ENCODE measurements at places on chromosomes 5 and 9.

- no peak for DNase-seq
Observed at GRCh38 chr5:138695781-138696180, 57.4 kb upstream of the CTNNA1 start.

DNA sequence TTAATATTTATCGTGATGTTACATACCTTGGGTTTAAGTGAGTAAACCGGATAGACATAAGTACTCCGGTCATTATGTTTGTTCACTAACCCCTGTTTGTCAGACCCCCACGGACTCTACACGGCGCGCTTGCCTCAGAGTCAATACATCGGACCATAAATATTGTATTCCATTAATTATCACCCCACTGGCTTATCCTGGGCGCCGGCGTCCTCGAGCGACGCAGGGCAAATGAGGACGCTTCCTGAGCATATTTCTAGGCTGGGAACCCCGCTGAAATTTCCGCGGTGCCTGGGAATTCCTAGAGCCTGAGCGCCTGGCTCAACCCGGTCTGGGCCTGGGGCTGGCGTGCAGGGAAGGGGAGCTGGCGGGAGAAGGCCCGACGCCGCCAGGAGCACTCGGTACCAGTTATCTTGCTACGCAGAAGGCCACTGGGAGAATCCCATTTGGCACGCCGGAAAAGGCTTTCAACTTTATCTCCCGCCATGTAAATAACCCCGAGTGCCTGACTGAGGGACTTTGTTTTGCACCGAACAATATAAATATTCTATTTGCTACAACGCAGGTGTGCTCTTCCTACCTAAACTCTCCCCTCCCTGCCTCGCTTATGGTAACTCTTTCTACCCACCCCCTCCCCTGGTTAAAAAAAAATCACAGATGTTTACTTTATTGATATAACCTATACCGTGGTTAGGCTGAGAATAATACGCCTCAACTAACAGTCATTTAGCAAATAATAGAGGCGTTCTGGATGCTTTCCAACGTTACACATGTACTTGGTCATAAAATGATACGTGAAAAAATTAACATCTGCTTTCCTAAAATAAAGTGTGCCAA lies 19.4 kb downstream of the NR2F1 start:
- no peak for DNase-seq

- no peak for DNase-seq
Observed at GRCh38 chr5:132202711-132203463, 24.8 kb downstream of the P4HA2 start.

GRCh38 chr9:3263698-3264097 lies 262.1 kb downstream of the RFX3 start:
- no peak for DNase-seq

DNA sequence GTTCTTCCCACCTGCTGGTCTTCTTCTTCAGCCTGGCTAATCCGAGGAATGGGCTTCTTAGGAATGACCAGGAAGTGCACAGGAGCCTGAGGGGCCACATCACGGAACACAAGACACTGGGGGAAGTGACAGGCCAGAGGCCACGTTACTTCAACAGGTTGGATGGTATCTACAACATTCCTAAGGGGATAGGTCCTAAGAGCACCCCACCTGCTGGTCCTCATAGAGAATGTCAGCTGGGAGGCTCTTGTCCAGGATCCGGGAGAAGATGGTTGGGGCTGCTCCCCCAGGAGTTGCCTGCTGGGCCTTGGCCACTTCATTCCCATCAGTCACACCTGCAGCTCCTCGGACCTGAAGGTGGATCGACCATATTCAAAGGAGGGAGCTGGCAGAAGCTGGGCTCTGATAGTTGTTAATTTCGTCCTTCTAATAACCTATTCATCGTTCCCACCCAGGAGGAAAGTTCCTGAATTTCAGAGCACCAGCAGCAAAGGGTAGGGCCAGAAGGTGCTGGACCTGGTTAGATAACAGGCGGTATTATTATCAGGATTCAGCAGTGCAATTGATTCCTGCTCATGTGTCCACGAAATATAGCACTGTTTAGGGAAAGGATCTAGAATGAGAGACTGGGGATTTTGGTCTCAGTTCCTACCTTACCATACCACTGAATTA lies 1.3 kb downstream of the HINT2 start:
- no peak for DNase-seq

DNA sequence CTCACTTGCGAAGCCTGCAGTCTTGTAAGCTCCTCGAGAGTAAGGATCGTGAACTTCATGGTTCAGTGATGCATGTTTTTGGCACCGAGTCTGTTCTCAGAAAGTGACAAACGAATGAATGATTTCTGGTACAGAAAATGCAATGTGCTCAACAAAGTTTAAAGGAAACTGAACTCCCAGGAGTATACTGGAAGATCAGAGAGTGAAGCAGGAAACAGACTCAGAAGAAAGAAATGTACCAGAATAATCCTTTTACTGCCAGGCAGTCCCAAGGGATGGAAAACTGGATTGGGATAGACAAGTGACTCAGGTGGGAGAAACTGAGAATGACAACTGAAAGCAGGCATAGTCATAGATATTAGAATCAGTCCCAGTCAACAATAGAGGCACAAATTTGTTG lies 420.6 kb downstream of the CTNND2 start:
- no peak for DNase-seq

DNA sequence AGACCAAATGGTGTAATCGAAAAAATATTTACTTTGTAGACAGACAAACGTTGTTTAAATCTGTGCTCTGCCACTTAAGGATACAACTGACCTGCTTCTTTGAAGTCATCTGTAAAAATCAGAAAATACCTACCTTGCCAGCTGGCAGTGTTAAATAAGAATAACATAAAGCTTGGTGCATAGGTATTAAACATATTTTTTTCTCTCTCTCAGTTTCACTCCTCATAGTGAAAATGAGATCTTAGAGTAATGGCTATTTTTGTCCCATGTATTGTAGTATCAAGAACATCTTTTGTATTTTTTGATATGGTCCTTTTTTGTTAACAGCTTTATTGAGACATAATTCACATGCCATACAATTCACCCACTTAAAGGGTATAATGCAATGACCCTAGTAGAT lies 17.9 kb upstream of the RANBP17 start:
- no peak for DNase-seq

GRCh38 chr5:138339464-138339863 lies 1.4 kb downstream of the FAM53C start:
- no peak for DNase-seq

GRCh38 chr5:157175071-157175612 lies 5.5 kb upstream of the ITK start:
- no peak for DNase-seq

Data from NCI-H510A treated with DMSO at 0.1 percent for 48 hours (cell line).